ENCODE measurements at places on chromosomes 3 and 15.

DNA sequence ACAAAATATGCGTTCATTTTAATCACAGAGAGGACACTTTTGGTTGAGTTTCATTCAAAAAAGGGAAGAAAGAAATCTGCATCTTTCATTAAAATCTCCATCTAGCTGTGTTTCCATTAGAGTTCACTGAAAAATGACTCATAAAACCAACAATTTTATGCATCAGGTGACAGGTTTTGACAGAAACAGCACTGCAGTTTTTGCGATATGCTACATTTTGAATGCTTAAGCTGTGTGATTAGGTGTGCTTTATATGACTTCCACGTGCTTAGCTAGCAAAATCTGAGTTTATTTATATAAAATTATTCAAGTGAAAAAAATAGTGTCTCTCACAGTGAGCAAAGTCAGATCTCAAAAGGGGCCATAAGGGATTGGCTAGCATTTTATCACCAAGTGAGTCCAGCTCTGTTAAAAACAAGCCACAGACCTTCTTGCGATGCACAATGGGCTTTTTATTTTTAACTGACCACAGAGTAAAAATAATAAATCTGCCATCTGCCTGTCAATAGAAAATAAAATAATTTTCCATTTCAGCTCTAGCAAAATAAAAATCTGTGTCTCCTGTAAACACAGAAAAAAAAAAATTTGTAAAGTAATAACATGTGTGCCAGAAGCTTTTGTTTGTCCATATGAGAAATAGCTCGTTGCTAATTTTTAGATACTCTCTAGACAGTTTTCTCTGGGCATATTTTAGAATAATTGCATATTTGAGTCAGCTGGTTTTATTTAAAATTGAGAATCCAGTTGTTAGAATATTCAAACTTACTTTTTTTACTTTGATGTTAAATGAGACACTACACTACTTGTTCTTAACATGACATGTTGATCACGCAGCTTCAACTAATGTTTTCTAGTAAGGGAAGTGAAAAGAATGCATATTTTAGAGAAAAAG lies 409.8 kb downstream of the ROBO2 start:
- DNase-seq = no peak

DNA sequence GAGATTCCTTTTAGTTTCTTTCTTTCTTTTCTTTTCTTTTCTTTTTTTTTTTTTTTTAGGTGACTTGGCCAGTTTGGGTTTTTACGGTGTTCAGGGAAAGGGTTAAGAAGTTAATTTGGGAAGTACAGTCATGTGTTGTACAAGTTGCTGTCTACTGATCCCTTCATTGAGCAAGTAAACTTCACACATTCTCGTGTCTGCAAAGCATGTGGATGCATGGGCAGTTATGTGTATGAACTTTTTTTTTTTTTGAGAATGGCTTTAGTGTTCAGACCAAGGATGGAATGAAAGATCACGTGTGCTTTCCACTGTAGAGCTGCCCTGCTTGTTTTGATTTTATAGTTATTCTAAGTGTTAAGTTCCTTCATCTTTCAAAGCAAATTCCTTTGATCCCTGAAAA lies 132.3 kb downstream of the PGPEP1L start:
- DNase-seq = no peak

DNA sequence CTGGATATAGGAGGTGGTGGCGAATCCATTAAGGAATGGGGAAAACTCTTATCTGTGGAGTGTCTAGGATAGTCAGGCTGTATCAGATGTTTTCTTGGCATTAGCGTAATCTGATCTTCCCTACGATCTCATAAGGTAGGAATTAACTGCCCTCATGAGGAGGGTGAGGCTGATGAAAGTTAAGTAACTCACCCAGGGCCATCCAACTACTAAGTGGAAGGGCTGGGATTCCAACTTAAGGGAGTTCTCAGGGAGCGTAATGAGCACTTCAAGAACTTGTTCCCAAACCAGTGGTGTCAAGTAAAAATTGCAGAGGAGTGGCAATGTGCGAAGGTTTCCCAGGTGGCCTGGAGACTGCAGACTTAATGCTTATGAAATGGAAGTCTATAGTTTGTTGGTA lies 55.9 kb upstream of the OSBPL11 start:
- no peak for DNase-seq

DNA sequence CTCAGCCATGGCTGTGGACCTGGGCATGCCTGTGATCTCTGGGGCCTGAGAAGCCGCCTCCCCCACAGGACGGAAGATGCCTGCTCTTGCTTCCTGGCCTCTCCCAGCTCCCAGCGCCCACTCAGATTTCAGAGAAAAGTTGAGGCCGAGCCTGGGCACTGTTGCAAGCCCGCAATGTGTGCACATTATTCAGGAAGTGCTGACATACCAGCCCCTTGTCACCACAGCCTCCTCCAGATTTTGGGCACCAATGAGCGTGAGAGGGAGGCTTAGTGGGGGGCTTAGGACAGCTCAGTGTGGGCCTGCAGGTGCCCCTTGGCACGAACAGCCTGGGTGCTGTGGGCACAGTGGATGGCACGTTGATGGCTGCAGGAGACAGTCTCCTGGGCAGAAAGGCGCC lies 1400.9 kb upstream of the ALCAM start:
- no peak for DNase-seq

DNA sequence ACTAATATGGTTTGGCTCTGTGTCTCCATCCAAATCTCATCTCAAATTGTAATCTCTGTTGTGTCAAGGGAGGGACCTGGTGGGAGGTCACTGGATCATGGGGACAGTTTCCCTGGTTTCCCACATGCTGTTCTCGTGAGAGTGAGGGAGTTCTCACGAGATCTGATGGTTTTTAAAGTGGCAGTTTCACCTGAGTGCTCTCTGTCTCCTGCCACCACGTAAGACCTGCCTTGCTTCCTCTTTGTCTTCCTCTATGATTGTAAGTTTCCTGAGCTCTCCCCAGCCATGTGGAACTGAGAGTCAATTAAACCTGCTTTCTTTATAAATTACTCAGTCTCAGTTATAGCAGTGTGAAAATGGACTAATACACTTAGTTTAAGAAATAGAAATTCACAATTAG lies 228.9 kb downstream of the CD47 start:
- DNase-seq = no peak

DNA sequence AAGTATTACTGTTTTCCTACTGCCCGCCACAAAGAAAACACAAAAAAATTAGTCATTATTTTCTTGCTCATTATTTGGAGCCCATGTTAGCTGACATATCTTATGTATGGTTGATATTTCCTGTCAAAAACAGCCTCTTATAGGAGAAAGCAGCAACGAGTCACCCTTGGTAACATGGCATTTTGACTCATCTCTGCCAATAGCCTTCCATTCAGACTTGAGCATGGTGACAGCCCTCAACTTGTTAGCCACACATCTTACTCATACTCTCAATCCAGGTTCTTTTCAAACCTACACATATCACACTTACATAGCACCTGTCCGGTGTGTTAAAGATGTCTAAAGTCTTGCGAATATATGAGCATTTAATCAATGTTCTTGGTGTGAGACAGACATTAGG lies 109.4 kb upstream of the SAMMSON start:
- DNase-seq = no peak

- DNase-seq = peak; percentile 50
These were observed 10.9 kb downstream of the SEMA7A start for GRCh38 chr15:74422652-74423430.

DNA sequence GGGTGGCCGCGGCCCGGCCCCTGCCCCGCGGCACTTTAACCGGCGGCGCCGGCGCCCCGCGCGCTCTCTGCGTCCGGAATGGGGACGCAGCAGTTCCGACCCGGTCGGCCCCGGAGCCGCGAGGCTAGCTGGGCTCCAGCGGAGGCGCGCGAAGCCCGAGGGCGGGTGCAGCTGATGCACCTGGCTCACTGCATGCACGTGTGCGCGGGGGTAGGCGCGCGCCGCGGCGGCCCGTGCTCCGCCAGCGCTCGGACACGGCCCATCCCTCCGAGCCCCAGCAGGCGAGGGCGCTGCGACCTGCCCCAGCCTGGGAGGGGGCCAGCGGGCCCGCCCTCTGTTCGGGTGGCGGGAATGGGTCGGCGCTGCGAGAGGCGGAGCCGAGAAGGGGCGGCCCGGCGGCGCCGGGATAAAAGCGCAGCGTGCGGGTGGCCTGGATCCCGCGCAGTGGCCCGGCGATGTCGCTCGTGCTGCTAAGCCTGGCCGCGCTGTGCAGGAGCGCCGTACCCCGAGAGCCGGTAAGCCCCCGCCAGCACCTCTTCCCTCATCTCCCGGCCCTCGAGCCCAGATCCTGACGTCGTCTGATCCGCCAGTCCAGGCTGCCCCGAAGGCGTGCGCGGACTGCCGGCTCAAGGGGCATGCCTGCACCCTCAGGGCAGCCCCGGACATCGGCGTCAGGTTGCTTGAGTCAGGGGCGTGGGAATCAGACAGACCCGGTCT lies at the start of the genes CHDH and IL17RB:
CHDH (minus strand) TSS at position 286 of the 717 bp plus-strand sequence. CDS start 22,411 bp downstream, outside the sequence.
IL17RB (plus strand) TSS at position 435 of the 717 bp plus-strand sequence; CDS start at position 456, 21 bp downstream.
- peak; percentile 34 for DNase-seq

DNA sequence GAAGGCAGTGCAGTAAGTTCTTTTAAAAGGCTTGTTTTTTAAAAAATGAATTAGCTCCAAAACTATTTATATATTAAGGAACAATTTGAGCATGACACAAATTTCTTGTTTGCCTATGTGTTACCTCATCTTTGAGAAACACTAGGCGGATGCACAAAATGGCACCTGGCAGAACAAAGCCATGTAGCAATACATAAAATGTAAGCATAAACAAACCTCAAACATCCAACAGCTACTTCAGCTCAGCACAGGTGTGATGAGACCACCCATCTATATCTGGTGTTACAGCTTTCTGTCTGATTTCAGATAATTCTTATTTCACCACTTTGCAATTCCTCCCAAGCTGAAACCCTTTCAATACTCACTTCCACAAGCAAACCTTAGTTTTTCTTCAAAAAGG lies 221.2 kb upstream of the CNTN6 start:
- DNase-seq = no peak

DNA sequence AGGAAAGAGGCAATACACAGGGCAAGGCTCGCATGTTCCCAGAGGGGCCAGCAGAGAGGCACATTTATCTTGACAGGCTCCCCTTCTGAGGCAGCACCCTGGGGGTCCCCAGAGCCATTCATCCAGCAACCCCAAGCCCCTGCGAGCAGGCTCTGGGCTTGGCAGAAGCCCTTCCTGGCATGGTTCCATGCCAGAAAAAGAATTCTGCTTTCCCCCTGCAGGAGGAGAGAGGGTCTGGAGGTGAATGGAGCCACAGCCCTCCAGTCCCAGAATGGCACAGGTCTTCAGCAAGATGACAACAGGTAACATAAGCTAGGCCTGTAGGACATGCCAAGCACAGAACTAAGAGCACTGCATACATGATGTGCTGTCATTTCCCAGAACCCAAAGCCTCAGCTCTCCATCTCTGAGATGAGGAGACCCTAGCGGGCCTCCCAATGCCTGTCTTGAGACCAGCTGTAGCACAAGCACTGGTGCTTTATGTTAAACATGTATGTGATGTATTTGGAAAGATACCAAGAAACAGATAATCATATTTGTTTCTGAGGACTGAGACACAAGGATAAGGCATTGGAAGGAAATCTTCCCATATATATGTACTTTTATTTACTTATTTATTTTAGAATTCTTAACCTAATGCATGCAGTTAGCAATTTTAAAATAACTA lies 121.6 kb downstream of the ALDH1A2 start:
- no peak for DNase-seq

GRCh38 chr3:16437640-16438039 lies 75.9 kb downstream of the RFTN1 start:
- DNase-seq = peak; percentile 76

- peak; percentile 78 for DNase-seq
These were observed 253.2 kb upstream of the LRTM1 start for GRCh38 chr3:55180936-55181535.

GRCh38 chr15:63495780-63496488 lies 8.5 kb upstream of the USP3 start:
- no peak for DNase-seq

GRCh38 chr3:157807280-157807679 lies 298.9 kb downstream of the SHOX2 start:
- no peak for DNase-seq
